ENCODE measurements at places on chromosomes 1 and 21. TPM values are rescaled to one million over a fixed set of nuclear protein-coding genes. Genes with fewer than 3 reads are reported as not detected.

The ANKRD34A gene
- 1.2 TPM for polyA plus RNA-seq

- no peak for DNase-seq
These were observed 6.0 kb upstream of the CITED4 start for GRCh38 chr1:40868051-40868723.

DNA sequence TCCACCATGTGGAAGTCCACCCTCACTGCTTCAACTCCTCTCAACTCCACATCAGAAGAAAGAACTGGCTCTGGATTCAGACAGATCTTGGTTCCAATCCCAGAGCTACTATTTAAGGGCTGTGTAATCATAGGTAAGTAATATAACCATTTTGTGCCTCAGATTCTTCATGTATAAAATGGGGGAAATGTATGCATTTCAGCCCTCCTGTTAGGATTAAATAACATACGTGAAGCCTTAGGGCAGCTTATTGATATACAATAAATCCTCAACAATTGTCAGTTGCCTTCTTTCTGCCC is 23.3 kb downstream of the OTUD7B start:
- no peak for DNase-seq

GRCh38 chr1:71046891-71047634 is 553 bp downstream of the PTGER3 start:
- no peak for DNase-seq

- DNase-seq = peak; percentile 34
These were observed 10.0 kb downstream of the NCF2 start for GRCh38 chr1:183580281-183580682.

- peak; percentile 35 for DNase-seq
These were observed 23.5 kb upstream of the RSBN1 start for GRCh38 chr1:113835686-113836290.

GRCh38 chr1:56125316-56125715 is 454.0 kb downstream of the PLPP3 start:
- DNase-seq = no peak

GRCh38 chr21:28561772-28562171 is 430.9 kb downstream of the LTN1 start:
- DNase-seq = no peak

DNA sequence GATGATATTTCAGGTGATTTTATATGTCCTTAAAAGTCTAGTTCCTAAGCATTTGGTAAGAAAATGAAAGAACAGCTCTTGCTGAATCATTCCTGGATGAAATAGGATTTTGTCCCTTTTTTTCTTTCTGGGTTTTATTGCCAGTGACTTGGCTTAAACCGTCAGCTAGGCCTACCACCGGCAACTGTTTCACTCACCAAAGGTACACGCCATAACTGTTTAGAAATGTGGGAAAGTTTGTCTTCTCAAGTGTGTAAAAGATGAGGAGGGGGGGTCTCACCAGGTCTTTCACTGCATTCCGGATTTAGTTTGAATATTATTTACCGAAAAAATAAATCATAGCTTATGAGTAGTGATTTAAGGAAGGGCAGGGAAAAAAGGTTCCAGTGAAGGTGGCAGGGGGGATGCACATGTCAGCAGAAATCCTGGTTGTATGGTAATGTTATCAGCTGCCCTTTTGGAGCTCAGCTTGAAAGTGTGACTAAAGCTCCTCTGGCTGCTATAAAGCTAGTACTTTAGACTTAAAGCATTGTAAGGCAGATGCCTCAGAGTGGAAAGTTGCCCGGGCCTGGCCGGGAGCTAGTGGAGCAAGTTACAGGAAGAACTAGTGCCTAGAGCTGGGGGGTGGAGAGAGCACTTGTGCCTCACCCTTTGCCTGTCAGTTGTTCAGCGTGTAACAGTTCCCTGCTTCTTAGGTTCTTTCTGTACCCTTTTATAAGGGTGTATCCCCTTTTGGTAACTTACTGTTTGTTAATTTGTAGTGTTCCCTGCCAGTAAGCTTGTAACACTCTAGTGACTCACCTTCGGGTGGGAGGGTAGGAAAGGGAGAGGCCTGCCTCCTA is 3.1 kb downstream of the ATP1A1 start:
- DNase-seq = peak; percentile 68

- DNase-seq = no peak
These were observed 1.5 kb downstream of the KCNC4 start for GRCh38 chr1:110211496-110212168.

GRCh38 chr21:32560896-32561295 is 24.4 kb downstream of the TCP10L start:
- no peak for DNase-seq

DNA sequence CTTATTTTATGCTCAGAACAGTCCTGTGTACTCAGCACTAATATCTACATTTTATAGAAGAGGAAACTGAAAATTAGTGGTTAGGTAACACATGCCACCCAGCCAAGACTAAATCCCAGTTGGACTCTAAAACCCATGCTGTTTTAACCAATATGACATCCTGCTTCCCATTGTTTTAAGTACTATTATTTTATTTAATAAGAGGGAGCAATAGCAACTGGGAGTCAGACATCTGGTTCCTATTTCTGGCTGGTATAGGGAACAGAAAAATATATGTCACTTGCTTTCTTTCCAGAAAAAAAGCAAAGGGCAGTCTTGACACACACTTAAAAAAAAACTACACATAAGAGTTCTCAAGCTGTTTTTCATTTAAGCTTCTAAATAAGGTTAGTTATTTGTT is 11.9 kb downstream of the KLHL12 start:
- no peak for DNase-seq

Data from hindlimb muscle (tissue), 1 donor.